ENCODE measurements at places on chromosomes 5 and 9.

DNA sequence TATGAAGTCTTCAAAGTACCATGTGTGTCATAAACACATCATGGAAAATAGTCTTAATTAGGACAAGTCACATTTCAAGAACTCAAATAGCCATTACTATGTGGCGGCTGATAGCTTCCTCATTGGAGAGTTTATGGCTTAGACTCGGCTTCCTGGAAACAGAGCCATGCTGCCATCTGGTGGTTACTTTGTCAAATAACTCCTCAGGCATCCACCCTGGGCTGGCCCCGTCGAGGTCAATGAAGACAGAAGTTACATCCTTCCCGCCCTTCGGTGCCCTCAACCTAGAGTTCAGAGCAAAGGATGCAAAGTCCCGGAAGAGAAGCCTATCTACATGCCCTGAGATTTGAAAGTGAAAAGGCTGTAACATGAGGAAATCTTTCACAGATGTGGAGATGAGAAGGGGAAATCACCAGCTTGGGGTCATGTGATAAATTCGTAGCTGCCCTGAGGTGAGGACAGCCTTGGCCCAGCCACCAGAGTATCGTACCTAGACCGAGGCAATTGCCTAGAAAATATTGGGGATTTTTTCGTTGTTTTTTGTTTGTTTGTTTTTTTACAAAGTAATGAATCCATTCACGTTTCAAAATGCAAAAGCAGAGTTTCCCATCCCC is 45.5 kb upstream of the ZNF169 start:
- DNase-seq: peak; percentile 50

- DNase-seq: no peak
Measured at GRCh38 chr9:92527832-92528521, 7.8 kb downstream of the ECM2 start.

- no peak for DNase-seq
Measured at GRCh38 chr5:154262342-154262741, 71.8 kb downstream of the GALNT10 start.

DNA sequence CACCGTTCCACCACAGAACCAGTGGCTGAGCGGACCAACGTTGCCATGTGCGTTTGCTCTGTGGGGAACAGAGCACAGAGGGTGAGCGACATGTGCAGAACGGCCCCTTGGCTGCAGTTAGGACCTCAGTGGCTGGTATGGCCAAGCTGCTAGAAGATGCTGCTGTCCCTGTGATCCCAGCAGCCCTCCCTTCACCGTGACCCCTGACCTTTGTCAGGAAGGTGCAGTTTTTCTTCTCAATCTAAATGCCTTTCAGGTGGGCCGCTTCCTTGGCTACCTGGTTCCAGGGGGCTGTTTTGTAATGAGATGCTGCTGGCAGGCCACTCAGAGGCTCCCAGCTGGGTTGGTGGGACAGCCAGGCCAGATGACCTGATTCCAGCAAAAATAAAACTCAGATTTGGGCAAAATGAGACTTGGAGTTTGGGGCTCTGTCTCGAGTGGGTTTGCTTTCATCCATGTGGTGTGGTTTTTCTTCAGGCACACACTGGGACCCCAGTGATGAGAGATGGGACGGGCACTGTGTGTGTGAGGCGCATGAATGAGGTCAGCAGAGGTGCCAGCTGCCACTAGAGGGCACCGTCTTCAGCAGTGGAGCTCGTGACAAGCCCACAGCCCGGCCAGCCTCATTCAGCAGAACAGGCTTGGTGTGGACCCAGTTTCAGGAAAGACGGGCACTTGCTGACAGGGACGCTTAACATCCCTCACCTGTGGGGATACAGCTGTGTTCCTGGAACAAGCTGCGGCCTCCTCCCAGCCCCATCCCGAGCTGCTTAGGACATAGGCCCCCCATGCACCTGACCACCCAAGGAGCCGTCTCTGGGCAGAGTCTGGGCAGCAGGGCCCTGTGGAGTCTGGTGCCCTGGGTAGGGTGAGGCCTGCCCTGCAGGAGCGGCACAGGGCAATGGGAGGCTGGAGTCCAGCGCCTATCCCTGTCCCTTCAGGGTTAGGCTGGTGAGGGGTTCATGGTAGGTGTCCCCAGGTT is 4.1 kb downstream of the MRPS2 start:
- peak; percentile 36 for DNase-seq

- no peak for DNase-seq
Measured at GRCh38 chr9:84322828-84323227, 17.7 kb downstream of the SLC28A3 start.

GRCh38 chr5:75662061-75662460 is 50.8 kb downstream of the ANKDD1B start:
- no peak for DNase-seq

GRCh38 chr5:74851684-74852353 is 14.4 kb downstream of the FAM169A start:
- DNase-seq: no peak

GRCh38 chr9:121996783-121997182 is 96.3 kb downstream of the TTLL11 start:
- no peak for DNase-seq

- no peak for DNase-seq
Measured at GRCh38 chr5:179168664-179169063, 108.5 kb downstream of the ZNF354C start.

- DNase-seq: no peak
Measured at GRCh38 chr9:87068177-87068840, 121.0 kb upstream of the GAS1 start.

- no peak for DNase-seq
Measured at GRCh38 chr5:107361945-107362344, 308.8 kb downstream of the EFNA5 start.

- no peak for DNase-seq
Measured at GRCh38 chr9:111572950-111573604, 26.4 kb downstream of the PTGR1 start.

- no peak for DNase-seq
Measured at GRCh38 chr5:6615034-6615815, 17.6 kb downstream of the NSUN2 start.
